ENCODE measurements at places on chromosomes 11 and 22.

GRCh38 chr11:128375961-128376360, 211.4 kb downstream of the ETS1 start:
- no peak for DNase-seq

DNA sequence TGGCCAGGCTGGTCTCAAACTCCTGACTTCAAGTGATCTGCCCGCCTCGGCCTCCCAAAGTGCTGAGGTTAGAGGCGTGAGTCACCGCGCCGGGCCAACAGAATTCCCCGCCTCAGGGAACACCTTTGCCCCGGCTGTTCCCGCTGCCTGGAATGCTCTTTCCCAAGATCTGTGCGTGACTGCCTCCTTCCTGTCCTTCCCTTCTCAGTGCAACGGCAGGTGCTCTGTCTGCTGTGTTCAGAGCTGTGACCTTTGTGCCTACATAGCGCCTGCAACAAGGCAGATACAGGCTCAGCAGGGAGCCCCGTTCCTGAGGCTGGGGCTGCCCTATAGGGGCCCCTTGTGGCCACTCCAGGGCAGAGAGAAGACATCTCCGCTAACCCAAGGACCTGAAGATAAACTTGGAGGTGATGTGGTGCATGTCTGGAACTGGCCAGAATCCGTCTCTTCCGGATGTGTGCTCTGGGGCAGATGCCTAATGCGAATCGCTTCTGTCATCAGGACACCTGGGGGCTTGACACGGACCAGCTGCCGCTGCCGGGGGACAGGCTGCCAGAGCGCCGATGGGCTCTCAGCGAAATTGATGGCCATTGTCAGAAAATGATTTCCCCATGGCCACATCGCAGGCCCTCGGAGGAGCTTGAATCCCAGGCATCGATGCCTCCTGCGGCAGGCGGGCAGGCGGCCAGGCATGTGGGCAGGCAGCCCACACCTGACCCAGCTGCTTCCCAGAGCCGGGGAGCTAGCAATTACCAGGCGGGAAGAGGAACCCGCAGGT, 43.5 kb upstream of the TCF20 start:
- DNase-seq = no peak

DNA sequence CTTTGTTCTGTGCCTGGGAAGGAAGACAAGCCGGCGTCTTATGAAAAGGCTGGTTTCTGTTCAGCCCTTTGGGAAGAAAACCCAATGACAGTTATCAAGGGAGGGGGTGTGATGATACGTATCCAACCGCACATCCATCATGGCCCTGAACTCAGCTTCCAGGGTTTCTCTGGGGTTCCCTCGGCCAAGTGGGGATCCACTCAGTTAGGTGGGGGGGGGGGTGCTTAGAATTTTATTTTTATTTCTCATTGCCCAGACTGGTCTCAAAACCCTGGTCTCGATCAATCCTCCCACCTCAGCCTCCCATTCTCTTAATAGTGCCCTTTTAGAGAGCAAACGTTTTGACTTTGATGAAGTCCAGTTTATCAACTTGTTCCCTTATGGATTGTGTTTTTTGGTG, 25.7 kb downstream of the KCNQ1 start:
- no peak for DNase-seq

DNA sequence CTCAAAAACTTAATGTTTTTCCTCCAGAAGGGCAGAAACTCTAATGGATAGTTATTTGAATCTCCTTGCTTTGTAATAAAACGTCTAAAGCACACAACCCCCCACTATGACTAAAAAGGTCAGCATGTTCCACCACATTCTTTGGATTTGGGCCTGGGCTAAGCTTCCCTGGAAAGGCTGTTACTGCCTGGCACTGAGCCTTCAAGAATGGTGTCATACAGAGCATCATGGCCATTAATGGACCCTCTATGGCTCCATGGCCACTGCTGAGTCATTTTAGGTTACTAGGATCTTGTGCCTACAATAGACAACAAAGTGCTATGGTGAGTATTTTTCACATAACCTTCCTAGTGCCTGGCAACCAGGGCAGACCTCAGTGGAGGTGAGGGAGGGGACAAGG, 242.6 kb upstream of the FAT3 start:
- DNase-seq = no peak

DNA sequence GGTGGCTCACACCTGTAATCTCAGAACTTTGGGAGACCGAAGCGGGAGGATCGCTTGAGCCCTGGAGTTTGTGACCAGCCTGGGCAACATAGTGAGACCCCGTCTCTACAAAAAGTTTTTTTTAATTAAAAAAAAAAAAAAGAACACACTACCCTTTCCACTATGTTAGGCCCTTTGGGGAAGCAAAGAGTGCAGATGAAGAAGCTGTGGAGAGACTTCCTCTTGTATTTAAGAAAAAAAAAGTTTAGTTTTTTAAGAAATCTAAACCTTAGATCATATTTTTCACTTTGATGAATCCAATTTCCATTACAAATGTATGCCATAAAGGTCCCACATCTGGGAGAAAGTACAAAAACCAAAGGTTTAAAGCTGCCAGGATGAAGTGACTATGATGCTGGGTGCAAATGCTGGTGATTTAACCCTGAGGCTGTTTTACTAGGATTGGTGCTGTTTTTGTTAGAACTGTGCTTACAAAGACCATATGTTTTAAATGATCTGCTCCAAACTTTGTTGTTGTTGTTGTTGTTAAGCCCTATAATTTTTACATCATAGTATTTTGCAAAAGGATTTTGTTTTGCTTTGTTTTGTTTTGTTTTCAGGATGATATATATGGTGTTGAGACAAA, 28.9 kb upstream of the ACER3 start:
- no peak for DNase-seq

GRCh38 chr11:78825591-78826020, 250.9 kb upstream of the NARS2 start:
- no peak for DNase-seq

DNA sequence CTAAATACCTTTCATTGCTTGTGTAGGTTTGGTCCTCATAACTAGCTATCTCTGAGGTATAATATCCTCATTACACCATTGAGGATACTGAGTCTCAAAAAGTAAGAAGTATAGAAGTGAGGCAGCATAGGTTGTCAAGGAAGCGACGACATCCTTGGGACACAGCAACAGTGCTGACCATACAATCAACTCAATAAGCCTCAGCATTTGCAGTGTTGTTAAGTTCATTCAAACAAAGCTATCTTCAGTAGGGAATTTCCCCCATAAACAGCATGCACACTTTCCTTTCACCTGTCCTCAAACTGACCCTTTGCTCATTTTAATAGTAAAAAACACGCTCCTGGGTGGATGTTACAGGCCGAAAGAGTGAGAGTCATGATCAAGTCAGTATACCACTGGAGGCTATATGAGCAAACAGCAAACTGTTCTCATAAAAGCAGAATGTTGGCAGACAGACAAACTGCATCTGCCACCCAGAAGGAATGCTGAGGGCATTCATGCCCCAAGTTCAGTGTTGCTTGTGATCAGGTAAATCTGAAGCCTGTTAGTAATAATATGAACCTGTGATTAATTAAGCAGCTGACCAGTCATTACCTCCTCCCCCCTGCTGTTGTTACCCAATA, 756.2 kb upstream of the TENM4 start:
- DNase-seq = no peak

- no peak for DNase-seq
Measured at GRCh38 chr11:11810764-11811726, 30.7 kb upstream of the USP47 start.

DNA sequence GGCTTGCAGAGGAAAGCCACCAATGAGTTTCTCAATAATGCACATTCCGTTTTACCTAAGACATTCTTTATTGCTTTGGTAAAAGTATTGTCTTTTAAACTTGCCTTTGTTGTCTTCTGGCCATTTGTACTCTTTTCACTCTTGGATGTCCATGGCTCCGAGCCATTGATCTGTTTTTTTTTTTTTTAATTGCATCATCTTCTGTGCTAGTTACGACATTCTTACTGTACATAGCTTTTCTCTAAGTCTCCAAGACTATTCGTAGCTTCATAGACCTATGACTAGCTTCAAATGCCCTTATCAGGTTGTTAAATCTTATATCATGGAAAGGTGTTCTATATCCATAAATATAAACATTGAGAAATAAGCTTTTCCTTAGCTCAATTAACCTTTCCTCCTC, 1522.6 kb downstream of the FAM181B start:
- DNase-seq = no peak

DNA sequence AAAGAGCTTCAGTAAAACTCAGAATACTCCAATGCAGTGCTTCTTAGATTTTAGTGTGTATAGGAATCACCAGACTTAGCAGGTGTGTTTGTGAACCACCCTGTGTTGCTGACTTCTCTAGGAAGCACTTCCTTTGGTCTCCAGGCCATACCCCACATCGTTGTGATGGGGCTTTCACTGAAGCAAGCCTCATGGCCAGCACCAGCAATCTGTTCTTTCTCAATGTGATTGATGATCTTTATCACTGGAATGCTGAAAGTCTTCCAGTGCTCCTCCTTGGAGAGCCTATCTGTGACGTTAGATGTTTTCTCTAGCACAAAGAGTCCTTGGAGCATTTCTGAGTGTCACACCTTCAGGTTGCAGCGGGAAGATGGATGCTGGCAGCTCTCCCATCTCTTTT, 280.5 kb downstream of the DDX10 start:
- DNase-seq = no peak

- DNase-seq = no peak
Measured at GRCh38 chr22:33726294-33726734, 194.0 kb downstream of the LARGE1 start.

DNA sequence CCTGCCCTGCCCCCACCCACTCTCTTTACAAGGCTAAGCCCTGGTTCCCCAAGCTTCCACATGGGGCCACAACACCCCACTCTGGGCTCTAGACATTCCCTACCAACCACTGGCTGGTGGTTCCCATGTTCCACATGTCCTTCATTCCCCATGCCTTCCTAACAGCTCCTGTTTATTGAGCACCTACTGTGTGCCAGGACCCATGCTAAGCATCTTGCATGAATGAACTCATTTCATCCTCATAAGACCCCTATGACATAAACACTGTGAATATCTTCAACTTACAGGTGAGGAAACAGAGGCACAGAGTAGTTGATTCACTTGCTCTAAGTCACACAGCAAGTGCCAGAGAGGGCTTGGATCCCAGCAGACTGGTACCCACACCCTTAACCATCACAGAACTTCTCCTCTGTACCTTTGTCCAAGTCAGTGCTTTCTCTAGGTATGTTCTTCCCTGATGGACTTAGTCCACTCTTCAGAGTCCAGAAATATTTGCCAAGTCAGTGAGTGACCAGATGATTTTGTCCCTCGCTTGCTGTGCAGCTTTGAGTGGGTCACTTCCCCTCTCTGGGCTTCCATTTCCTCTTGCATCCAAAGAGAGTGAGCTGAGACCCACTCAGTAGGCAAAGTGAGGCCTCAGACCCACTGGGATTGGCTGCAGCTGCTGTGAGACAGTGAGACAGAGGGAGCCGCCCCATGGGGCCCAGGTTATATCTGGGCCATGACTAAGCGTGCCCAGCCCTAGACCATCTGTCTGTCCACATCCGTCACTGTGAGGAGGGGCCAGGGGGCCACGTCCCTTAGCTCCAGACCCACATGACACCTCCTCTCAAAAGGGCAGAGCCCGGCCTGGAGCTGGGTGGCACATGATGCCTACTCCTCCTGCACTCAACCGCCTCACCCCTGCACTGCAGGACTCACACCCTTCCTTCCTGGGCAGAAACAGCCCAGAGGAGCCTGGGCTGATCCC, 132.4 kb downstream of the MN1 start:
- peak; percentile 52 for DNase-seq

GRCh38 chr11:9738116-9738515, 74.2 kb downstream of the SWAP70 start:
- DNase-seq = no peak

- DNase-seq = no peak
Measured at GRCh38 chr11:74633406-74634393, 41.3 kb downstream of the POLD3 start.

GRCh38 chr11:105689631-105690030, 79.8 kb downstream of the GRIA4 start:
- DNase-seq = no peak

DNA sequence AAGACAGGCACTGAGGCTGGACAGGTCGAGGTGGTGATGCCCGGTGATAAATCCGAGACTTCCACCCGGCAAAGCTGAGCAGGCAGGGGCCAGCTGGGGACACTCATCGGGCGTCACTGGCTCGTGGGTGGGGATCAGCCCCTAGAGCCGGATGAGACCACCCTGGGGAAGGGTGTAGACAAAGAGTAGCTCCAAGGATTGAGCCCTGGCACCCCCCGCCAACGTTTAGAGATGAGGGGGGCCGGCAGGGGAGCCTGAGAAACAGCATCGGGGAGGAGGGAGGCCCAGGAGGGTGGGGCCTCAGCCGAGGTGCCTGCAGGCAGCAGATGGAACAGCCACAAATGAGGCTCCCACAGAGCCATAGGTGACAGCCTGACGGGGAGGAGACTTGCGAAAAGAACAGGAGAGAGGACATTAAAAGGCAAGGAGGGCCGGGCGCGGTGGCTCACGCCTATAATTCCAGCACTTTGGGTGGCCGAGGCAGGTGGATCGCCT, 27.4 kb upstream of the CBX7 start:
- DNase-seq = no peak

DNA sequence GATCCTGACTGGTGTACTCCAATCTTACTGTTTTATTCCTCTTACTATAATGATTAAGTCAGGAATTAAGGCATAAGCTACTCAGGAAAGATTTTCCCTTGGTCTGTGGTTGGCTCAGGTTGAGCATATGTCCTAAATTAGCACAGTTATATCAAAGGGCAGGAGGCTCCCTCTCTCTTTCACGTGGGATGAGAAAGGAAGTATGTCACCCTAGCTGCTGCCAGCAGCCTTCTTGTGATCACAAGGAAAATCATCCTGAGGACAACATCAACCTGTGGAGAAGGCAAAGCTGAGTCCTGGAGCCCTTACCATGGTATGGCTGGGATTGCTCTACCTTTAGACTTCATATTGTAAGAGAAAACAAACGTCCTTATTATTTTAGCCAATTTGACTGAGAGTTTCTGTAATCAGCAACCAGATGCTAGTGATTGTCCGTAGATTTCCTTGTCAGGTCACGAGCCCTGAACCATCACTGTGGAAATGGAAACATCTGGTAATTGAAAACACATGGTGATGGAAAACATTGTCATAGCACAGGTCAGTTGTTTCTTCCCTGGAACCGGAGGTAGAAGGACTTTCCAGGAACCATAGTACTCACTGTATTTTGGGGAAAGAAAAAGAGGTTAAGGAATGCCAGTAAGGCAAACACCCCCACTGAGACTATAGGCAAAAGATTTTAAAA, 40.6 kb upstream of the DEUP1 start:
- no peak for DNase-seq

- DNase-seq = peak; percentile 70
Measured at GRCh38 chr11:46277622-46278386, at the start of gene CREB3L1. Gene CREB3L1, plus strand, starts transcription at chr11:46277662. Its CDS starts 450 bp downstream, at chr11:46278112.

Data from lower lobe of right lung (tissue), 2 donors.